ENCODE measurements at places on chromosomes 1 and 21. TPM values are rescaled to one million over a fixed set of nuclear protein-coding genes. Genes with fewer than 3 reads are reported as not detected.

The SLAMF6 gene
- not detected for total RNA-seq

The GSTM3 gene
- 124 TPM for total RNA-seq

The AGTRAP gene
- 51.0 TPM for total RNA-seq

The SLC45A3 gene
- total RNA-seq = 0.73 TPM

The CADM3 gene
- 0.49 TPM for total RNA-seq

The SAMSN1 gene
- not detected for total RNA-seq

The MARK1 gene
- total RNA-seq = 3.5 TPM

The OVAAL gene
- total RNA-seq = not detected

The PEX10 gene
- total RNA-seq = 43.4 TPM

The EPHB2 gene
- total RNA-seq = 0.61 TPM

The SPRR1A gene
- not detected for total RNA-seq

The F3 gene
- 40.7 TPM for total RNA-seq

The OR14A2 gene
- total RNA-seq = not detected

The S100A7A gene
- not detected for total RNA-seq

The VHLL gene
- total RNA-seq = not detected

The WDR64 gene
- not detected for total RNA-seq

The NMNAT2 gene
- 3.3 TPM for total RNA-seq

The SH3BGR gene
- 0.97 TPM for total RNA-seq

The FAM3B gene
- total RNA-seq = not detected

The ABCD3 gene
- total RNA-seq = 31.2 TPM

The LRRC71 gene
- total RNA-seq = not detected

The SLAMF7 gene
- total RNA-seq = not detected

The KLF17 gene
- total RNA-seq = not detected
